HL-60 (cell line): ENCODE measurements at places on chromosomes 2 and 18.

GRCh38 chr2:181697126-181697525, 16.8 kb upstream of the NEUROD1 start:
- no peak for DNase-seq

GRCh38 chr2:60745330-60745729, 10.7 kb upstream of the PAPOLG start:
- DNase-seq: no peak

DNA sequence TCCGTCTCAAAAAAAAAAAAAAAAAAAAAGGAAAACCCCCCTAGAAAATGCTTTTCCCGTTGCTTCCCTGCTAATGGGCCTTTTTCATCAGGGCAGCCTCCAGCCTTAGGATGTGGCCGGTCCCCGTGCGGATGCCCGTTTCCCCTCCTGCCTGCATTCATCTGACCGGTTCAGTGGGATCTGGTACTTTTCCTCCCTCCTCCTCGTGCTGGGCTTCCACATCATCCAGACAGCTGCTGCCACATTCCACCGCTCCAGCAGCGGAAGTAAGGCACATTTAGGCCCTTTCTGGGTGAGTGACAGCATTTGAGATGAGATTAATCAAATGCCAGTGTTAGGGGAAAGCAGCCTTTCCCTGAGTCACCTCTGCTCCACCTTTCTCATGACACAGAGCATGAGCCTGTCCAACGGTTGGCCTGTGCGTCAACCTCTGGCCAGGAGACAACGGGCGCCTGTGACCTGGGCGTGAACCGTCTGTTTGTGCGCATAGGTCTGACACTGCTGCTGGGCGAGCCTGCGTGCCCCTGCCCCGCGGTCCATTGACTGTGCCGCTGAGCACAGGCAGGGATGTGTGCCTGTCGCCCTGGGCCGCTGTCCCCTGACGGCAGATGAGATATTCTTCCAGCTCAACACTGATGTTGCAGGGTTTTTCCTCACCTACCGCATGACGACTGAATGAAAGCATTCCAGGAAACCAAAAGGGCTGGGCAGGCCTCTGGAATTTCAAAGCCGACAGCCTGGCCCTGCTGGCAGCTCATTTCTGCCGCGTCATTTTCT, 174.0 kb downstream of the TGIF1 start:
- no peak for DNase-seq

- DNase-seq: no peak
Measured at GRCh38 chr2:7089284-7089683, 172.1 kb downstream of the RNF144A start.

DNA sequence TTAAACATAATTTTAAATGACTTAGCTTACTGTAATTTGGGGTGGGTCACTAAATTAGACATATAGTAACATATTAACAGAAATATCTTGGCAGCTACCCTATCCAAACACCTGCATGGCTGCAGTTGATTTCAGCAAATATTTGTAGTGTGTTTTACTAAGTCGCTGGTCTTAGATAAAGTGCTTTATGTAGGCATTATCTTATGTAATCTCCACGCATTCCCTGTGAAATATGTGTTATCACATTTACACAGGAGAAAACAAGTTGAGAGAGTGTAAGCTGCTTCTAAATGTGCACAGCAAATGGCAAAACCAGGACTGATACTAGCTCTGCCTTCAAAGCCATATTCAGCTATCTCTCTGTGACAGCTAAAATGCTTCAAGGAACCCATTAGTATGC, 72.0 kb downstream of the NYAP2 start:
- DNase-seq: no peak

- no peak for DNase-seq
Measured at GRCh38 chr18:5513947-5514346, 29.9 kb downstream of the EPB41L3 start.

DNA sequence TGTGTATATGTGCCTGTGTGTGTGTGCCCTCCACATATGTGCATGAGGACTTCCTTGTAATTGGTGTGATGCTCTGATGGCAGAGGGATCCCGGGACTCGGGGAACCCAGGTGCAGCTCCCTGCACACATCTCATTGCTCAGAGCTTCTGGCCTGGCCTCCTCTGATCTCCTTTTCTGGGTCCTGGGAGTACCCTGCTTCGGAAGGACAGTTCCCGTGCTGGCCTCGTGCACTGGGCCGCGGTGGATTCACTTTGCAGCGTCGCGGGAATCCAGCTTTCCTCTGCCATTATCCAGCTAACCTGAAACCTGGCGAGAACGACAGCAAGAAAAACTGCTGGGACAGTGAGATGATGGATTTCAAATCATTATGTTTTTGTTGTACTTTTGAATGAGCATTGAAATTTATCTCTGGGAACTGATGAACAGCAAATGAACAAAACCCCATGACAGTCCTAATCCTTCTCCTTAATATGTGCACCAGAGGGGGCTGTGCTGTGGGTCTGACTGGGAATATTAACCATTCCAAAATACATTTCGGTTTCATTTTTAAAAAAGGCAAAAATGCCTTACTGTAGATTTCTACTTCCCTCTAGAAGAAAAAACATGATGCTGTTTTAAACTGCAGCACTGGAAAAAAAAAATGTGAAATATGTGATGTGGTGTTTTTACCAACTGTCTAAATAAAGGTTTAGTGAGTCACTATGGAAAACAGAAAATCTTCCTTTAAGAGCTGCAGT, 78.2 kb downstream of the PTGR3 start:
- no peak for DNase-seq

DNA sequence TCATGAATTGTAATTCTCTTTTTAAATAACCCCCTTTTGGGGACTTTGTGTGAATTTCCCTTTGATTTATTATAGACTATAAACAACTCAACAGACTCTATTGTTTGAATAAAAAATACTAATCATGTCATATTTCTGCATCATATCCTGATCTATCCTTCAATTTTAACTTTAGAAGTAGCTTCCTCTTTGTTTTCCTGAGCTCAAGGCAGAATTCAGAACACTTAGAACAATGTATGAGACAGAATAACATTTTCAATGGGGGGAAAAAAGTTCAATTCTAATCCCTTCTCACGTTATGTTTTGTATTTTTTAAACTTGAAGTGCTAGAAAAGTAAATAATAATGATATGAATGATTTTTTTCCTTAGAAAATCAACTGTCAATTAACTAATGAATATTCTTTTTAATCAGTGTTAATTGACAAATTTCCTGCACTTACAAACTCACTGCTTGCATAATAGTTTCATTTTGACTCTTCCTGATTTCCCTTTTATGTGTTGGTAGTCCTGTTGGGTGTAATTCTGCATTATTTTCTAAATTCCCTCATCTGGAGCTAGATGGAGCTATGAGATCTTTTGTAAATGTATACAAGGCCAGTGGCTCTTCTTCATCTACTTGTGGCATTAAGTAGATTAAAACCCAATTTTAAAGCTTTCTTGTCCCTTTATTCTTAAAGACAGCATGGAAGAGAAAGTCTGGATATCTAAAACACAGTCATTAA, 326.1 kb downstream of the PARD3B start:
- no peak for DNase-seq

DNA sequence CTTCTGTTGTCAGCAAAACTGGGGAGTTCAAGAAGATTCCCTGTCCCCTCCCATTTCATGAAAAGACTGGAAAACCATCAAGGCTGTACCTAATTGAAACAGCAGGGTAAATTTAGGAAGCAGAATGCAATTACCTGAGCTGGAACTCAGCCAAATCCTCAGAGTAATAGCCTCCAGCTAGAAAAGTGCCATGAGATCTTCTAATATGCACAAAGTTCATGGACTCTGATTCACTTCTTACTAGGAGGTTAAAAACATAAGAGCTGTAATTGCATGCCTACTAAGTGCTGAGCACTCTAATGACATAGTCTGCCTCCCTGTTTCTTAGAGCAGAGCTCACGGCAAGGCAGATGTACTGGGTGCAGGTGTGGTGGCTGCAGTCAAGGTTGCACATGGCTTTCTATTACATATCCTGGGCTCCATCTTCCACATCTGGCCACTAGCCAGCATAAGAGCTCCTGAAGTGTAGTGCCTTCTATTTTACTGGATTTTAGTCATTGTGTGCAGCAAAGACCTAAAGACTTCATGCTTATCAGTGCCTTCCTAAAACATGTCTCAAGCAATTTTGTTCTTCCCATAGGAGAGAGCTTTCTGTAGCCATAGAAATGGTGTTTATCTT, 341.7 kb downstream of the PTPRM start:
- DNase-seq: no peak

DNA sequence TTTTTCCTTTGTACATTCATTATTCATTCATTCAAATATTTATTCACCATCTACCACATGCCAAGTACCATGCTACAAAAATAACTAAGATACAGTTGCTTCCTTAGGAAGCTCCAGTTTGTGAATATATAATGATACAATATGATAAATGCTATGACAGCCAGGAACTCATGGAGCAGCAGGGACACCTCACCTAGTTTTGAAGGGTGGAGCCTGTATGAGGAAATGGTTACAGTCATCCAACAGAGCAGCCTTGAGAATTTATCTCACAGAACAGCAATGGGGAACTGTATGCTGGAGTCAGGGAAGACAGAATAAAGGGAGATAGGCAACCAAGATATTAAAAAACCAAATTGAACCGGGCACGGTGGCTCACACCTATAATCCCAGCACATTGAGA, 124.0 kb downstream of the OSBPL1A start:
- no peak for DNase-seq

DNA sequence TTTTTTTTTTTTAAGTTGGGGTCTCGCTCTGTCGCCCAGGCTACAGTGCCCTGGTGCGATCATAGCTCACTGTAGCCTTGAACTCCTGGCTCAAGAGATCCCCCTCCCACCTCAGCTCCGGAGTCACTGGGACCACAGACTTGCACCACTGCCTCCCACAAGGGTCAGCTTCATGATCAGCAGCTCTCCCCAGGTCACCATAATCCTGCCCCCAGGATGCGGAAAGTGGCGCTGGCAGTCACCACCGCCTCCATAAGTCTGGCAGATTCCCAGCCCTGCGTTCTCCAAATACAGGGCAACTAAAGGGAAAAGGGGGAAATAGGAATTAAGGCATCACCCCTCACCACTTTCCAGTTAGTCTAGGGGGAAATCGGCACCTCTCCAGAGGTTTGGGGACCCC, 5.2 kb upstream of the ARID5A start:
- no peak for DNase-seq

- peak; percentile 5 for DNase-seq
Measured at GRCh38 chr2:196105951-196106350, 37.3 kb upstream of the DNAH7 start.

- no peak for DNase-seq
Measured at GRCh38 chr2:220226546-220226945, 599.1 kb downstream of the SLC4A3 start.

DNA sequence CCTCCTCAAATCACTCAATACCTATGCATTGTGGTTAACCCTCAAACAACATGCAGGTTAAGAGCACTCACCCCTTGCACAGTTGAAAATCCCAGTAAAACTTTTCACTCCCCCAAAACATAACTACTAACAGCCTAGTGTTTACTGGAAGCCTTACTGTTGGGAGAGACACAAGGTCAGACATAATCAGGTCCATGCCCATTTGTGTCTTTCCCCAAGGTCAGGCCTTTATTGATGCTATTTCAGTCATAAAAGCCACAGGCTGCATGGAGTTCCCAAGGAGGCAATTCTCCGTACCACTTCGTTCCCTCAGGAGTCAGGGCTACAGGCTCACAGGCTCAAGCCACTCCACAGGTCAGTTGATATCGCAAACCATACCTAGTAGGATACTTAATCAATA, 180.2 kb downstream of the NCK2 start:
- no peak for DNase-seq

GRCh38 chr2:14635391-14635871, 2.9 kb downstream of the LRATD1 start:
- no peak for DNase-seq

- no peak for DNase-seq
Measured at GRCh38 chr2:59957504-59957903, 596.0 kb downstream of the BCL11A start.

DNA sequence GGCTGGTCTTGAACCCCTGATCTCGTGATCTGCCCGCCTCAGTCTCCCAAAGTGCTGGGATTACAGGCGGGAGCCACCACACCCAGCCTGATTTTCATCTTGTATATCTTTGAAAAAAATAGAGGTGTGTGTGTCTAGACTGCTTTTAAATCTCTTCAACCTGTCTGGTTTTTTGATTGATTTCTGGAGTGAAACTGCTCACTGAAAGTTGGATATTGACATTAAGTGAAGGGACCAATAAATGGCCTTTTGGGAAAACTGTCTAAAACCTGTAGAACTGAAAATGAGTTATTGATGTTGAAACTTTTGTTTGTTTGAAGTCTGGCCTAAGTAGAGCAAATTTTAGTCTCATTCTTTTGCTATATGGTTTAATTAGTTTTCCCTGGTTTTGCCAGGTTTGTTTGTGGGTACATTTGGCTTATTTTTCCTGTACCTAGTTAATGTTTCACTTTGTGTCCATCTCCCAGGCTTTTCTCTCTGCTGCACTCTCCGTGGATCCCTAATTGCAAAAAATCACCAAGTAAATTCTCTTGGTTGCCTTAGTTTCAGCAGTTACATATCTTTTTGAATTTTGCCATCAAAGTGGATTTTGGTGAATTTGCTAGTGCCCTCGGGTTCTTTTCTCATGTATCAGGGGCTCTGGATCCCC, 144.3 kb downstream of the MAP4K4 start:
- DNase-seq: no peak

- no peak for DNase-seq
Measured at GRCh38 chr2:47636176-47636575, 146.8 kb upstream of the MSH6 start.

GRCh38 chr2:235639428-235639773, 145.6 kb downstream of the AGAP1 start:
- no peak for DNase-seq

- DNase-seq: no peak
Measured at GRCh38 chr2:142294225-142294624, 163.4 kb upstream of the LRP1B start.

GRCh38 chr2:7858624-7859023, 823.2 kb upstream of the ID2 start:
- no peak for DNase-seq

- no peak for DNase-seq
Measured at GRCh38 chr2:54457323-54458023, 1.3 kb downstream of the SPTBN1 start.

- no peak for DNase-seq
Measured at GRCh38 chr2:103367877-103368276, 606.0 kb downstream of the TMEM182 start.

DNA sequence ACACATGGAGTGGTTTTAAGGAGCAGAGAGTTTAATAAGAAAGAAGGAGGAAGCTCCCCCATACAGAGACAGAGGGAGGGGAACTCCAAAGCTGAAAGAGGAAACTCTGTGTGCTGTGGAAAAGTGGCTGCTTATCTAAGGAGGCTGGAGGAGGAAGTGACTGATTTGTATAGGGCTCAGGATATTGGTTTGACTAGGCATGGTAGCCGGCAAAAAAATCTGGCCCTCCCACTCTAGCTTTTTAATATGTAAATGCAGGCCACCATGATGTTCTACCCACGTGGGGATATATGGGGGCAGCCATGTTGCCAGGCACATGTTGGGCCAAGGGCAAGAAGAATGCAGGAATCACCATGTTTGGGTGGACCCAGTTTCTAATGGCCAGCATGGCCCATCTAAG, 64.3 kb downstream of the HNMT start:
- no peak for DNase-seq

DNA sequence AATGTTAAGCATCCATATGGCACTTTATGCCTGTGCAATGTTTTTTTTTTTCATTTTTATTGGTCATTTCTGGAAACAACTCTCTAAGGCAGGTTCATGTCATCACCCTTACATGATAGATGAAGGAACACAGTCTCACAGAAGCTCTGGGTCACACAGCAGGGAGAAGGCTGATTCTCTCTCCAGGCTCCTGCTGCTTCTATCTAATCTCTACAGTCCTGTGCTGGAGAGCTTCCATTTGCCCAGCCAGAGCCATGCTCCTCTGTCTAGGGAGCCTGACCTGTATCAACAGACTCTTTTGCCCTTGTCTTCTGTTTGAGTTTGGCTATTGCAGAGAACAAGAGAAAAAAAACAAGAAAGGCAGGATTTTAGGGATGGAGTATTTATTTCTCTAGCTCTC, 584.8 kb downstream of the MBD2 start:
- DNase-seq: no peak
